Neural progenitor cell (in vitro differentiated cells): ENCODE measurements at places on chromosomes 6 and 20. TPM values are rescaled to one million over a fixed set of nuclear protein-coding genes. Genes with fewer than 3 reads are reported as not detected.

HTR1E gene
- total RNA-seq: not detected in 2 replicates

KHDC1 gene
- 7.0 and 13.2 TPM in 2 replicates for total RNA-seq

LPA gene
- not detected in 2 replicates for total RNA-seq

DNA sequence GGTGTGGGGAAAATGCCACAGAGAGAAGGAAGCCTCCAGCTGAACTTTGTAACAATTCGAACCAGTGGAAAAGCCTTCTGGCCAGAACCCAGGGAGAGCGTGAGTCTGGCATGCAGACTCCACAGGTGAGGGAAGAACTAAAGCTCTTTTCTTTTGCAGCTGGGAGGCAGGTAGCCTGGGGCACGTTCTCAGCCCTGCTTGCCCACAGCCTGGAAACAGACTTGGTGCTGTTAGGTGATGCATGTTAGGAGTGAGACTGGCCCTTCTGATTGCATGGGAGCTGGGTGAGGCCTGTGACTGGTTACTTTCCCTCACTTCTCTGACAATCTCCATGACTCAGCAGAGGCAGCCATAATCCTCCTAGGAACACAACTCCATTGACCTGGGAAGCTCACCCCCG lies 34.2 kb downstream of the PROKR2 start:
- DNase-seq: no peak

GRCh38 chr6:125857846-125858245 lies 67.1 kb downstream of the NCOA7 start:
- DNase-seq: no peak

DNA sequence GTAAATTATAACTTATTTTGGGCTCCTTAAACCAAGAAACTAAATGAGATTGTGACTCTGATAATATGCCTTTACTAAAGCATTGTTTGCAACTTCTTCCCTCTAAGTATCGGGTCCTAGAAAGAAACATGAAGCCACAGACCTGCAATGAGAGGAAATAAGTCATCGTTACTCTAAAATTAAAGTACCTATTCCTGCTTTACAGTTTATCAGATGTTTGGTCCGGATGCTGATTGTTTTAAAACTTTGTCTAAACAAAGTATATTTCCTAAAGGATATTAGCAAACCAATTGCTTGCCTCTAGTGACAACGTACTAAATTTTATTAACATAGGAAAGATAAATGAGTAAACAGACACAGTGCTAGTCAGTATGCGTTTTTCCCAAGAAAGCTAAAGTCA lies 216.8 kb downstream of the GJA1 start:
- no peak for DNase-seq

DNA sequence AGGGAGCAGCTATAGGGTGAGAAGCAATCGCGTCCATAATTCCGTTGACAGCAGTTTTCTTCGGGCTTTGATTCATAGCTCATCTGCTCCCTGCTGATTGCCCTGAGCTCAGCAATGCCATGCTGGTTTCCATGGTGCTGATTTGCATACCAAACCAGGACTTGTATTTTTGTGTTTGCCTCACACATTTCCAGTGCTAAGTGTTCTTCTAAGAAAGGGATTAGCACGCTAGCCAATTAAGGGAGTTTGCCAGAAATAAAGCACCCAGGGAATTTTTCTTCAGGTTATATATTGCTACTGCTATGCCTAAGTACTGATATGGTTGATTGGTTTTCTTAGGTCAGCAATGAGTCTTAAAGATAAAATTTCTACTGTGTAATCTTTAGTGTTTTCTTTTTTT lies 177.6 kb downstream of the PLCB1 start:
- peak; percentile 79 for DNase-seq

DNA sequence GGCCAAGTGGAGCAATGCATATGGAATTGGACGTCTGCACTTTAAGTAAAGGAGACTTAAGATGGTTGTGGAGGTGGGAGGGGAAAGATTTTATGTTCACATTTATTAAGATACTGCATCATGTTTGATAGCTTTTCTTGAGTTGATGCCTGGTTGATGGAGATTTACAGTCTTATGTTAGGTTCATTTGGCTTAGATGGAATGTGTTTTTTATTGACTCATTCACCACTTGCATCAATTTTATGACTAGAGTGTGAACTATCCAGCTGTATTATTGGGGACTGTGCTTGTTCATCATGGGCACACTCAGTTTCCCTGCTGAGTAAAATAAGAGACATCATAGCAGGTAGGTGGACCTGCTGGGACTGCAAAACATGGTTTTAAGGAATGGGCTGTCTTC lies 91.2 kb upstream of the SCP2D1 start:
- DNase-seq: no peak

GRCh38 chr6:114063956-114064355 lies 93.0 kb upstream of the HDAC2 start:
- no peak for DNase-seq
